ENCODE measurements at places on chromosomes 5 and 9. TPM values are rescaled to one million over a fixed set of nuclear protein-coding genes. Genes with fewer than 3 reads are reported as not detected.

GRCh38 chr9:136846376-136847087 lies 2.7 kb upstream of the PHPT1 start:
- DNase-seq = no peak

DNA sequence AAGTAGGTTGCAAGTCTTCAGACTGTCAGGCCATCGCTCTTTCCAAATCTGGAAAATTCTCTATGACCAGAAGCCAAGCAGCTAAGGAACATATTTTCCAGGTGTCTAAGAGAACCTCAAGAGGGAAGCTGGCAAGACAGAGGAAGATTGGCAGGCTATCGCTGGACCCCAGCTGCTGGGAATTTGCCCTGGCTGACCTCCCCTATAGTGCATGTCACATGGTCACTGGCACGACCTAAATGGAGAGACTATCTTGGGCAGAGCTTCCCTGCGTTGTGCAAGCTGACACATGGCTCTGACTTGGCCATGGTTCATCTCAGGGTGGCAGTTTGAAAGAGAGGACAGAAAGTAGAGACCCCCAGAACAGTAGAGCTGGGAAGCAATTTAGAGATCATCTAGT lies 104.9 kb upstream of the ZNF618 start:
- no peak for DNase-seq

DNA sequence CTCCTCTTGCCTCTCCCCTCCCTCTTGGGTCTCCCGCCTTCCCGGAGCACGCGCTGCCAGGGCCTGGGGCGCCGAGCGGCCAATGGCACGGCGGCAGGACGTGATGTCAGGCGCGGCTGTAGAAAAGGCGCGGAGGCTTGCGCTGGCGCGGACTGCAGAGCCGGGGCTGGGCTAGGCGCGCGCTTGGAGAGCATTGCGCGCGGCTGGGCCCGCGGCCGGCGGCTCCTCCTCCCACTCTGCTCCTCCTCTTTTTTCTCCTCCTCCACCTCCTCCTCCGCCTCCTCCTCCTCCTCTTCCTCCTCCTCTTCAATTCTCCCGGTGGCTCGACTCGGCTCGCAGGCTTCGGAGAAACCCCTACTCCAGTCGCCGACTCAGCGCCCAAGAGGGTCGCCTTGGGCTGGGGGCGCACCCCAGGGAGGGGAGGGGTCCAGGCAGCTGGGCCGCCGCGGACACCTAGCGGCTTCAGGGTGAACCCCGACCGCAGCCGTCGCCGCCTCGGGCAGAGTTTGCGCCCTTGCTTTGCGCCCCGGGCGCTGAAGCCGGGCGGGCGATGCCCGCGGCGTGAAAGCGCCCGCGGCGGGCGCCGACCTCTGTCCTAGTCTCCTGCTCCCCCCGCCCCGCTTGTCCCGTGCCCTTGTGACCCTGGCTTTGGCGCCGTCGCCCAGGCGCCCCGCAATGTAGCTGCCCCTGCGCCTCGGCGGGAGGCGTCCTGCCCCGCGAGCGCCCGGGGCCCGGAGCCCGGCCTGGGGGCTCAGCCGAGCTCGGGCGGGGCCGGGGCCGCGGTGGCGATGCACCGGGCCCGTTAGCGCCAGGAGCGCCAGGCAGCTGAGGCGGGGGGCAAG lies at the start of gene LHX2:
LHX2 (plus strand) TSS at position 309 of the 842 bp plus-strand sequence. CDS start 581 bp downstream, outside the sequence.
- DNase-seq = peak; percentile 63

The PCDHGA4 gene
- total RNA-seq = 14.2 TPM

The IL9 gene
- total RNA-seq = not detected

DNA sequence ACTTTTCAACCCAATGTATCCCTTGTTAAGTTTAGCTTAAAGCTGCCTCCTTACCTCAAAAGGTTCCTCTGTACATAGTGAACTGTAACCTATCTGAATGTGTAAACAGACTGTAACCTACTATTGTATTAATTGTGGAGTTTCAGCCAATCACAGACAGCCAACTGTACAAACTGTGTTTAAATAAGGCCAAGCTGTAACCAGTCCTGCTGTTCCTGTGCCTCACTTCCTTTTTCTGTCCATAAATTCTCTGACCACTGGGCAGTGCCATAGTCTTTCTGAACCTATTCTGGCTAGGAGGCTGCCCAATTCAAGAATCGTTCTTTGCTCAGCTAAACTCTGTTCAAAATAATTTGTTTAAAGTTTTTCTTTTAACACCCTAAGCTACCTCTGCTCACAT lies 74.7 kb upstream of the DAPK1 start:
- no peak for DNase-seq

The PCDH1 gene
- total RNA-seq = 9.6 TPM

DNA sequence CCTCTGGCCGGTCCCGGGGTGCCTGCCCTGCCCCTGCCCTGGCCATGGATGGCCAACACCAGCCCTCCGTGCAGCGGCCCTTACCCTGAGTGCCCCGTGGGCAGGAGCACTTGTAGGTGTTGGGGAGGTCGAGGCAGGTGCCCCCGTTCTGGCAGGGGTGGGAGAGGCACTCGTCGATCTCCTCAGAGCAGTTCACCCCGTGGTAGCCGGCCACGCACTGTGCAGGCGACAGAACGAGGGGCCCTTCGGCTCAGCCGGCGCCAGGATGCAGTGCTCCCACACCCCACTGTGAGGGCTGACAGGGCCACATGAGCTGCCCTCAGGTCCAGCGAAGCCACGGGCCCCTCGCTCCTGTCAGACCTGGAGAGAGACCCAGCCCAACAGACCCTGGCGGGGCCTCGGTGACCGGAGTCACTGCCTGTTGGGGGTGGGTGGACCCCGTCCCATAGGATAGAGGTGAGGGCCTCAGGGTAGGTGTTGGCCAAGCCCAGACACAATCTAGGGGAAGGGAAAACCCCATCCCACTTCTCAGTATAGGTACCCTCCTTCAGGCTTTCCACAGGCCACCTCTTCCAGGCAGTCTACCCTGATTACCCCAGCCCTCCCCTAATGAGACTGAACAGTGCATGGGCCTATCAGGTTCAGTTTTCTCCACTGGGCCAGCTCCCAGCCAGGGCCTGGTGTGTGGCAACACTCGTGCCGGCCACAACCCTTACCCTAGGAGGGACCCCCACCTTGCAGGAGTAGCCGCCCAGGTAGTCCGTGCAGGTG lies 24.6 kb upstream of the SEC16A start:
- DNase-seq = no peak

DNA sequence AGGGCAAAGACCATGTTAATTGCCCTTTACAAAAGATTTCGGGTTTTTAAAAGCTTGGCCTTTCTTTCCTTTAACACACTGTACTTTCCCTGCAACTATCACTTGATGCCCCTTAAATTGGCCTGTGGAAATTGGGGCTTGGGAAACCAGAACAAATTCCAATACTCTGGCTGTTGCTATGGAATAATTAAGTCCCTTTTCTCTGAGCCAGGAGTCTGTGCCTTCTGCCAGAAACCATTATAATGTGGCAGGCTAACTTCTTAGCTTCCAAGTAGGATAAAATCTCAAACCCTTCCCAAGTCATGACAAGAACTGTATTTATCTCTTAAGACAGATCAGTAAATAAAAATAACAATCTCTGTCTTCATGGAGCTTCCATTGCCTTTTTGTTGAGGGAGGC lies 1.1 kb upstream of the SPINK1 start:
- DNase-seq = no peak

DNA sequence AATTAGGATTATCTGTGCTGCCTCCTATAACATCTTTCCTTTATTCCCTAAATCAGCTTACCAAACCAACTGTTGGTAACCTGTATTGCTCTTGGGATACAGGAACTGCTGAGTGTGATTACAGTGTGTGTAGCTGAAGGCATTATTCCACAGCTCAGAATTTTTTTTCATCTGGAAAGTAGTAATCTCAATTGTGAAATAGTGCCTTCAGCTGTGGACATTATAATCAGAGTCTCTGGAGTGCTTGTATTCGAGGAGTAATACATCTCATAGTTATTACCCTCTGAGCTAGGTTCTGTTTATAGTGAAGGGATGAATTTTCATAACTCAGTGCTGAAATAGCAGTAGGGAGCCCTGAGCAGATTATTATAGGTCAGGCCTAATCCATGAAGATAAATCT lies 199.5 kb downstream of the MAST4 start:
- DNase-seq = no peak

DNA sequence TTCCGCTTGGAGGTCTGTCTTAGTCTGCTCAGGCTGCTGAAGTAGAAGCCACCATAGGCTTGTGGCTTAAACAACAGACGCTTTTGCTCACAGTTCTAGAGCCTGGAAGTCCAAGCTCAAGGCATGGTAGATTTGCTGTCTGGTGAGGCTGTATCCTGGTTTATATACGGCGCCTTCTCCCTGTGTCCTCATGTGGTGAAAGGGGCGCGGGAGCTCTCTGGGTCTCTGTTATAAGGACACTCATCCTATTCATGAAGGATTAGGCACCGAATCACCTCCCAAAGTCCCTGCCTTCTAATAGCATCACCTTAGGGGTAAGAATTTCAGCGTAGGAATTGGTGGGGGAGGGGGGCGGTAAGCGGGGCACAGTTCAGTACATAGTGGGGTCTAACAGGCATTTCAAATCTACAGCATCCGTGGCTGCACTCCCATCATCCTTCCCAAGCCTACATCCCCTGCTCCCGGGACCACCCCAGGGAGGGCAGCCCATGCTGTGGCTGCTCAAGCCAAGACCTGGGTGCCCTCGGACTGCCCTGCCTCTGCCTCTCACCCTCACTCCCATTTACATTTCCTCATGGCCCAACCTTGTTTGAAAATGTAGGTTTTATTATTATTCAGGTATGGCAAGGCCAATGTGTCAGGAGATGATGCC lies 15.1 kb upstream of the LPCAT1 start:
- DNase-seq = peak; percentile 5

DNA sequence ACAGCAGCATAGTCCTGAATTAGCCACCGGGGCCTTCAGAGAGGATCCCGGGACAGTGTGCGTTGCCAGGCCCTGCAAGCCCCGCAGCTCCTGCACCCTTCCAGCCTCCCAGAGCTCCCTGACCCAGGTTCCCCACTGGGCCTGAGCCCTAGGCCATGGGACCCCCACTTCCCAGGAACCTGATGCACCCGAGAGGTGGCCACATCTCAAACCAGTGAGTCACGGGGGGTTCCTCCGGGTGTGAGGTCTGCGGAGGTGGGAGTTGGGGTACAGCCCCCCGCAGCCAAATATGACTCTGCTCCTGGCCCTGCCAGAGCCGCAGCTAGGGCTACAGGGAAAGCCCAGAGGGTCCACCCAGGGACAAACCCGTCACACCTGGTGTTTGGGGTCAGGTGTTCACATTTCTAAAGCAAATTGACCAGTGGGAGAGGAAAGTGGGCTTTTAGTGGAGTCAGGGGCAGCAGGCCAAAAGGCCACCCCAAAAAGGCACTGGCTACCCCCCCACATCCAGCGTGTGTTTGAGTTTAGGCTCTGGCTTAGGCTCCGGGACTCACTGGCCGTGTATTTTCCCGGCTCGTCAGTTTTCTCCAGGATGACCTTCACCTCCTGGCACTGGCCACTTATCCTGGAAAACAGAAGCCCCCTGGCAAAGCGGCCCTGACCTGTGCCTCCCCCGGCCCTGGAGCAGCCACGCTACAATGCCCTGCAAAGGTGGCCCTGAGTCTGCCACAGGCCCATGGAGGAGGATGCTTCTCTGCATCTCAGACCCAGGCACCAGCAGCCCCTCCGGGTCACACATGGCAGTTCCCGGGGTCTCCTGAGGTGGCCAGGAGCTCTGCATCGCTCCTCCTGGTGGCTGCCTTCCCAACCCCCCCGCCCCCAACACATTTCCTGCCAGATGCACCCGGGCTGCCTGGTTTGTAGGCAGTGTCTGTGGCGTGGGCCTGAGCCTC lies 17.4 kb upstream of the OBP2B start:
- DNase-seq = peak; percentile 6

The SCGB3A2 gene
- not detected for total RNA-seq

DNA sequence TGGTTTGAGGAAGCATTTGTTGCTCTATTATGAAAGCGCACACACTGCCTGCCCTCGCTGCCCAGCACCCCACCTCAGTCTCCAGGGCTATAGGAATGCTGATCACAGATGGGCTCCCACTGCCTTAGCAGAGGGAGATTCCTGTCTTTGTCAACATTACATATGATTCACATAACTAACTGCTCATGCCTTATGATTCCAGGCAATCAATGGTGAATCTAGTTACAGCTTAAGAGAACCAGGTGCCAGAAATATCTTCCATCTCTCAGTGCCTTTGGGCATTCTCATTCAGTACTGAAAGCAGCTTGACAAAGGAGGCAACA lies 458.9 kb upstream of the C9orf72 start:
- DNase-seq = no peak

DNA sequence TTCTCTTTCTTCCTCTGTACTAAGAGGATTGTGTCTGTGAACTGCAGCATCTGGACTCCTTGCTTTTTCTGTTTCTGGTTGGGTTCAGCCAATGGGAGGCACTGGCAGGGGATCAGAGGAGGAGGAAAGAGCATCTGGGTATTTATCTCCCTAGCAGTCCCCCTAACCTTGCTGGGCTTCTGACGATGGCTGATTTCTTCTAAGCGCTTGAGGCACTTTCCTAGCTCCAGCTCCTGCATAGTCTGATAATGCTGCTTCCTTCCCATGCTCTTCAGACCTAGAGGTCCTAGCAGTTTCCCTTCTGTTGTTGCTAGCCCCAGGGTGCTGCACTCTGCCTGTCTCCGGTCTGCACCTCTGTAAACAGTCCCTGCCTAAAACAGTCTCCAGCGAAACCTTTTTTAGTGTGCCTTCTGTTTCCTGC lies 225.1 kb downstream of the PDZD2 start:
- DNase-seq = no peak

DNA sequence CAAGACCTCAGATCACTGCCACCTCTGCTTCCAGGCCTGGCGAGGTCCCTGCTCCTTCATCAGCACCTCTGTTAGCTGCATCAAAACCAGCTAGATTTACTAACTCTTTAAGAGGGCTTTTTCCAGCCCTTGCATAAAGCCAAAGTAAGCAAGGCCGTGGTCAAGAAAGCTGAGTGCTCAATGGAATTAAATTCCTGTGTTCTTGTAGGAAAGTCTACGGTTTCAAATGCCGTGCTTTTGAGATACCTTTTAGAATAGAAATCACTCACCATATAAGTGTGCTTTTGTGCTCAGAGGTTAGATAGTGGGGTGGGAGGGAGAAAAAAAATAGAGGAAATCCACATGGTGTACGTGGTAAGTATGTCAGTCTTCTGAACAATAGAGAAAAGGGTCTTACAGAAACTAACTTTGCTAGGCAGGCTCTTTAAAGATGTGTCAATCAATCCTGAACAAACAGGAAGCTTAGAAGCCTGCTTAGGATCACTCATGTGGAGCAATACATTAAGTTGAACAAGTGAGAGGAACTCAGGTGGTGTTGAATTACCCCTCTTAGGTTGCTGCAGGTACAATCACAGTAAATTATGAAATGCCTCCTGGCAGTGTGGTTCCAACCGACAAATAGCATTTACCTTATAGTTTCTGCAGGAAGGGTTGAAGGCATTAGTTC lies 79.7 kb downstream of the SEMA6A start:
- no peak for DNase-seq

- no peak for DNase-seq
Observed at GRCh38 chr5:115389799-115390382, 93.4 kb upstream of the CCDC112 start.

GRCh38 chr5:113705657-113706056 lies 192.2 kb downstream of the YTHDC2 start:
- no peak for DNase-seq

DNA sequence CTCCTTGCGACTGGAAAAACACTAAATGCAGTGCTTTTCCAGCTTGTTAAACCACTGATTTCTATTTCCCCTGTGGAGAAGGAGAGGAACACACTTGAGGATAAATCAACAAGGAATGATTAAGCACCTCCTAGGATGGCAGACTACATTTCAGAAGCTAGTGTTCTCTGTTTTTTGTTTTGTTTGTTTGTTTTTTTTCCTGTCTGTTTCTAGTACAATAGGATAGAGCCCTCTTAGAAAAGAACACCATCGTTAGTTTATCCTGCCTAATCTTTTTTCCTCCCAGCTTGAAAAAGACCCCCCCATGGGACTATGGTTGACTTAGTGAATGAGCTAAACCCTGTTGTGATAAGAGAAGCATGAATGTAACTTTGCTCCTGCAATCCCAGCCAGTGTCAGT lies 3.9 kb upstream of the TAL2 start:
- no peak for DNase-seq

Data from testis (tissue), 5 donors.